Activated T-cell treated with anti-CD3 and anti-CD28 coated beads for 24 hours (primary cell): ENCODE measurements at places on chromosomes 2 and 18.

- no peak for DNase-seq
These were observed 306.9 kb downstream of the PDE11A start for GRCh38 chr2:177765698-177766097.

DNA sequence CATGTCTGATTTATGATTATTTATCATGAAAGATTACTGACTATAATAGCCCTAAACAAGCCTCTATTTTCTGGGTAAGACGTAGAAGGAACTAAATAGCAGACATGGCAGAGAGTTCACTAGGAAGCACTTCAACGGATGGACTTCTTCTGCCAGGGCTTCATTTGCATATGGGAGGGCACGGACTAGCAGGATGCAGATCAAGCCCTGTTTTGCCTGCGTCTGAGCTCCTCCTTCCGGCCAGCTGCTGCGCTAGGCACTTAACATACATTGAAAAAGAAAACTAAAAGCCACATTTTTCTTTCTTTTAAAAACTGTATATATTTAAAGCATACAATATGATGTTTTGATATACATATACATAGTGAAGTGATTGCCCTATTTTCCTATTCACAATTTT lies 340.0 kb upstream of the MEX3C start:
- no peak for DNase-seq

DNA sequence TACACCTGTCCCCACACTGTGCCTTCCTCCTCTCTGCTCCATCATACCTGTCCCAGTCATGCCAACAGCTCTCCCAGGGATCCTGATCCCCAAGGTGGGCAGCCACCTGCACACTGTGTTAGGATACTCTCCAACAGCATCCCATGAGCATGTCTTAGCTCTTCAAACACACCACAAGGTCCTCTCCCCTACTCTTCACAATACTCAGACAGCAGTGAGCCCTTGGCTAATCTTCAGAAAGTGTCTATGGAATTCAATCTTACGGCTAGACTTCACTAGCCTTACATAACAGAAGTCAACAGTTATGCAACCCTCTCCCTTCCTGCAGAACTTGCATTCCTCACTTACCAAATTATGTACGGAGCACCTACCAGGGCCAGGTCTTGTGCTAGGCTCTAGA lies 79.9 kb downstream of the MYO5B start:
- DNase-seq, result no peak

DNA sequence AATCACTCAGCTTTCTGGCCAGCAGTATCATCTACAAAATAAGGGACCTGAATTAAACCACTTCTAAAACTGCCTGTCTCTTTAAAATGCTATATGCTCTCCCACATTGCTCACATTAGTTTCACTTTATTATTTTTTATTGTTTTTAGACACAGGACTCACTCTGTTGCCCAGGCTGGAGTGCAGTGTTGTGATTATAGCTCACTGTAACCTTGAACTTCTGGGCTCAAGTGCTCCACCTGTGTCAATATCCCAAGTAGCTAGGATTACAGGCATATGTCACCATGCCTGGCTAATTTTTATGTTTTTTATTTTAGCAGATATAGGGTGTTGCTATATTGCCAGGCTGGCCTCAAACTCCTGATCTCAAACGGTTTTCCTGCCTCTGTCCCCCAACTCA lies 591.3 kb upstream of the ZNF804A start:
- no peak for DNase-seq

DNA sequence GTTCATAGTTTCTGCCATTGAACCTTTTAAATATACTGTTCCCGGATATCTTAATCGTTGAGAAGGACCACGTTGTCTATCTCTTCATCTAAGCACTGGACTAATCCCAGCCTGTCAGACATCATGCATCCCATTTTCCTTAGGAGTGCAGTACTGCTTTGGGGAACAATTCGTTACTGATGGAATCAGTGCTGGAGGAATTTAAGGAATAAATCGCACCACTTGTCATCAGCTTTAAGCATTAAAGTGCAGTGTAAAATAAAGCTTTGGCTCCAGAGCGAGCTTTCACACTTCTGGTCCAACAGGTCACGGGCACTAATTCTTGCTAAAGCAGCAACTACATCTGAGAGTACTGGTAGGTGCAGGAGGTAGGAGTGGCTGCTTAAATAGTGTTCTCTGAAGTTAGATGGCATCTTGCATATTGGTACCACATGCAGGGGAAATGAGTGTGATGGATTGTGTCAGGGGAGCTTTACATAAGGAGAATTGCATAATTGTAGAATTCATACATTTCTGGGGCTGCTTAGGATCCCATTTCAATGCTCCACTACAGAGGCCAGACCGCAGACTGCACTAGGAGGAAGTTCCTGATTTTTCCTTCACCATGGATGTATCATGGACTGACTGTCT lies 105.7 kb upstream of the RASGRP3 start:
- no peak for DNase-seq

- DNase-seq, result no peak
These were observed 286.5 kb upstream of the SYT4 start for GRCh38 chr18:43563780-43564179.

DNA sequence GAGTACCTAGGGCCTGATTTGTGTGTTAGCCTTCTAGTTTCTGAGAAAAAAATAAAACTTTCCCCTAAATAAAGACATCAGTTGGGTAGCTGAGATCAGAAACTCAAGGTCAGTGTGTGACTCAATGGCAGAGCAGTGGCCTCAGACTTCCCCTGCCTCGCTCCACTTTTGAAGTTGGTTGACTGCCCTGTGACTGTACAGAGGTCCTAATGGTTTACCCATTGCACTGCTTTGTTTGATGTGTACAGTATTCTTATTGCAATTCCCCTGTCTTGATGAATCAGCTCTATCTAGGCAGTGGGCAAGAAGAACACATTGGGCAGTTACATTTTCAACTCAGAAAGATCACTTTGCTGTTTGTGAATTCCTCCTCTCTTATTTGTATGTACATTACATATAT lies 315.7 kb downstream of the KCNS3 start:
- DNase-seq, result no peak

DNA sequence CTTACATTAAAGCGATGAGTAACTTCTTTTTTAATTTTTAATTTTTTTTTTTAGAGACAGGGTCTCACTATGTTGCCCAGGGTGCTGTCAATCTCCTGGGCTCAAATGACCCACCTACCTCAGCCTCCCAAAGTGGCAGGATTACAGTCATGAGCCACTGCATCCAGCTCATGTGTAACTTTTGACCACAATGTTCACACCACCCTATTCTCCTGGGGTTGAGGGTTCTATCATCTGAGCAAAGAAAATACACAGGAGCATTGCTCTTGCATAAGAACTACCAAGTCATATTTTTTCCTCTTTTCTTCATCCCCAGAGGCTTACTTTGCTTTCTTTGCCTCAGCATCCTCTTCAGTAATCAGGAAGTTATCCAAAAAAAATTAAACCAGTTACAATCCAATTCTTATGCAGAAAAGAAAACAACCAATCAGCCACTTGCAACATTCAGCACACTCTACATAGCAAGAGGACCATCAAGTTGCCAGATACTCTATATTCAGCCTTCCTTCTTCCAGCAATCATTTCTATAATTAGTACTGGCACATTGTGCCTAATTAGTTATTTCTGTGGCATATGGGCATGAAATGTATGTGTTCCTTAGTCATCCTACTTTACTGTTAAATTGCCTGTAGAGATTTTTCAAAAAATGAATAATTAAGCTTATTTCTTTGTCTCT lies 345.6 kb downstream of the AKAIN1 start:
- no peak for DNase-seq

DNA sequence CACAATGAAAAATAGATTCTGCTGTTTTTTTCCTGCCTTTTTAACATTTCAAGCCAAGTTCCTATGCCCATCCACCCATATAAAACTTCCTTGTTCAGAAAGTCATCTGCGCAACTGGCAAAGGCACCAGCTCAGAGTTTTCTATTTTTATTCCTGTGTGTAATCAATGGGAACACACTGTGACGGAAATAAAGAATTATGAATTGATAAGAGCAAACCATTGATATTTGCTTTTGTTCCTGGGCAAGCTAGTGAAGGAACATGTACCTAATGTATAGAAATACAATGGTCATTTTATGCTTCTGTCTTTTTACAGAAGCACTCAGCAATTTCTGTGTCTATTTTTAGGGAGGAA lies 30.8 kb upstream of the AAK1 start:
- no peak for DNase-seq

- DNase-seq, result no peak
These were observed 116.6 kb downstream of the SRBD1 start for GRCh38 chr2:45494275-45494977.

- DNase-seq, result no peak
These were observed 40.6 kb downstream of the TAF1B start for GRCh38 chr2:9883897-9884296.

- DNase-seq, result peak; percentile 67
These were observed 30.9 kb downstream of the MBP start for GRCh38 chr18:77101410-77102258.

- no peak for DNase-seq
These were observed 172.9 kb downstream of the INHBB start for GRCh38 chr2:120518819-120519218.

GRCh38 chr2:75798569-75798968 lies 87.9 kb upstream of the GCFC2 start:
- DNase-seq, result no peak

DNA sequence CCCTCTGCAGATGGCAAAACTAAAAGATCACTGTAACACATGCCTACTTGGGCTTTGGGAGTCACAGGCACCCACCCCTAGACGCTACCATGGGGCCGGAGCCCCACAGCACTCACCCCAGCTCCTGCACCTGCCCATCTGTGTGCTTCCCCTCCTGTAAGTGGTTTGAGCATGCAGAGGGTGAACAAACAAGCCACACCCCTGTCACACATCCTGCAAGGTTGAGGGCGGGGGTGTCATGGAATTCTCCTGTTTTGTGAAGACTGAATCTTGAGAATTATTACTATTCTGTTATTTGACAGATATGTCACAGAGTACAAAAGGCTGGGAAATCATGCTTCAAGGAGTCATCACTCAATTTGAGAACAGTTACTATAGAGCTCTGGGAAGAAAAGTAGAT lies 60.9 kb downstream of the RFTN2 start:
- DNase-seq, result no peak

DNA sequence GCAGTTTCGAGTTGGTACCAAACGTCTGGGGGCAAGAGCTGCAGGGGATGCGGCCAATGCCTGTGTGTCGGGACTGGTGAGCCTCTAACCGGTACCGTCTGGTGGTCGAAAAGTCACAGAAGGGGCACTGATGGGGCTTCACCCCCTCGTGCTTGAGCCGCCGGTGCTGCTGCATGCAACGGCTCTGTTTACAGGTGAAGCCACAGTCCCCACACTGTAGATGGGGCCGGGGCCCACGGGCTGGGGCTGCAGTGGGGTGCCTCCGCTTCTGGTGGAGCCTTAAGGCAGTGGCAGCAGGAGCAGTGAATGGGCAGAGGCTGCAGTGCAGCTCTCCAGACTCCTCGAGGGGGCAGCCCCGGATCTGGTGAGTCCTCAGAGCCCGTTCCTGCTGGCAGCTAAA lies 16.6 kb downstream of the ZNF142 start:
- DNase-seq, result no peak

DNA sequence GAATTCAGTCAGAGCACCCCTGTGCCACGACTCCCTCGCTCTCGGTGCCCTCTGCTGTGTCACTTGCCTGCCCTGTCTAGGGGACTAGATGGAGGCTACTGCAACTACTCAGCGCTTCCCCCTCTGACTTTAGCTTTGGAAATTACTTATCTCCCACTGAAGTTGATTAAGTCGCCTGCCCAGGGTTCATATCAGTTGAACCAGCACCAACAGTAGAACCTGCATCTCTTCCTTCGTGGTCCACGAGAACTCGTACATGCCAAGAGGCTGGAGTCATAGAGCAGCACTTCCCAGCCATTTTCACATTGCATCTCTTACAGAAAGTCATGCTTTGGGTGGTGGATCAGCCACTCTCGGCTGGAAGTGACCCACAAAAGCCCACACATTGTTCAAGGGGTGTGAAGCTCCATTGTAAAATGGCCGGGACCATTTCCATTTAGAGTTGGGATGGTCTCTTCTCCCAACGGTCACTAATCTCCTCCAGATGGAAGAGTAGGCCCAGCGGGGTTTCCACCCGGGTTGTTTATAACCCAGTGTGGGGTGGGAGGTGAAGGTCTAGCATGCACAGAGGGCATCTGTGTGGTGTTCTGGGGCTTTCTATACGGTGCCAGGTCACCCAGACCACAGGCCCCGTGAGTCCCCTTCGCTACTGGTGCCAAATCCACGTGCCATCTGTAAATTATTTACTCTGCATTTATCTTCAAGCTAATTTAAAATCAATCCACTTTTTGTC lies 38.0 kb downstream of the STEAP3 start:
- no peak for DNase-seq

DNA sequence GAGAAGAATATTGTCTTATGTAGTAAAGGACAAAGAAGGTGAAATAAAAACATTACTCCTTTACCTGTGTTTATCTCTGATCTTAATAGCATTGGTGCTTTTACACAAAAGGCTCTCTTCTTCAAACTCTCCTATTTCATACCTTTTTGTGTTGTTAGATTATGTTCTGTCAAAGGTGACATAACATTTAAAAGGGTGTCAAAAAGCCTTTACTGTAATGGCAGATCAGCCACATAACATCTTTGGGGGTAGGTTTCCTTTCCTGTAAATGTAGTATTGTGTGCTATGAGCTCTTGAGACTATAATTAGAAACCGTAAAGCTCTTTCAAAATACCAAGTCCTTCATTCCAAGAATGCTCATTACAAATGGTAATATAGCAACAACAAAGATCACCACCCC lies 400.1 kb downstream of the LNPK start:
- no peak for DNase-seq

GRCh38 chr2:19857100-19857499 lies 44.7 kb downstream of the TTC32 start:
- no peak for DNase-seq
